ENCODE measurements at places on chromosomes 2 and 18.

DNA sequence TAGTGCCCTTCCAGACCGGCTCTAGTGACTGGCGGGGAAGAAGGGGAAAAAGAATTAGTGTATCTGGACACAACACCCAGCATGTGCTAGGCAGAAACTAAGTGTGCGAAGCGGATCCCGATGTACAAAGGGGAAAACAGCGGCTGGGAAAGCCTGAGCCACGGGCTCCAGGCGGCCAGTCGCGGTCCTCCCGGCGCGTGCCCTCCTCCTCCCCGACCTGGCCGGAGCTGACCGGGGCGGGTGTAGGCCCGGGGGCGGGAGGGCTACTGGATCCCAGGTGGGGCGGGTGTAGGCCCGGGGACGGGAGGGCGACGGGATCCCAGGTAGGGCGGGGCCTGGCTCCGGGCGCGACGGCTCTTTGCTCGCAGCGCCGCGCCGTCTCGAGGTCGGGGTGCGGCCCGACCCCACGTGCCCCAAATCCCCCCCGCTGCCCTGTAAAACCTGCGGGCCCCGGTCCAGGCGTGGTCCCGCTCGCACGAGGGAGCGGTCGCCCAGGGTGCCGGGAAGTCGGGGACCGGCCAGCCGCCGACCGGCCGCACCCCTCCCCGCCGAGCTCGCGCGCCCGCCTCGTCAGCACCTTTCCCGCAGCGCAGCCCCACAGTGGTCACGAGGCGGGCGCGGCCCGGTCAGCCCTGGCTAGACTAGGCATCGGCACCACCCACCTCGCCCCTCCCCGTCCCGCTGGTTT is 48.8 kb downstream of the C2orf42 start:
- no peak for DNase-seq

- no peak for DNase-seq
Measured at GRCh38 chr2:26924731-26925099, 45.7 kb upstream of the MAPRE3 start.

DNA sequence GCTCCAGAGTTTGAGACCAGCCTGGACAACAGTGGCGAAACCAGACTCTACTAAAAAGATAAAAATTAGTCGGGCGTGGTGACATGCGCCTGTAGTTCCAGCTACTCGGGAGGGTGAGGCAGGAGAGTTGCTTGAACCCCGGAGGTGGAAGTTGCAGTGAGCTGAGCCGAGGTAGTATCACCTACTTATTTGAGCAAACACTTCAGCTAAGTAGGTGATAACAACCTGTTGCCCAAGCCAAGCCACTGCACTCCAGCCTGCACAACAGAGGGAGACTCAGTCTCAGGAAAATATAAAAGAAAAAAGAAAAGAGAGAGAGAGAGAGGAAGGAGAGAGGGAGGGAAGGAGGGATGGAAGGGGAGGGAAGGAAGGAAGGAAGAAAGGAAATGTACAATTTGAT is 21.3 kb downstream of the FER1L5 start:
- DNase-seq: no peak

DNA sequence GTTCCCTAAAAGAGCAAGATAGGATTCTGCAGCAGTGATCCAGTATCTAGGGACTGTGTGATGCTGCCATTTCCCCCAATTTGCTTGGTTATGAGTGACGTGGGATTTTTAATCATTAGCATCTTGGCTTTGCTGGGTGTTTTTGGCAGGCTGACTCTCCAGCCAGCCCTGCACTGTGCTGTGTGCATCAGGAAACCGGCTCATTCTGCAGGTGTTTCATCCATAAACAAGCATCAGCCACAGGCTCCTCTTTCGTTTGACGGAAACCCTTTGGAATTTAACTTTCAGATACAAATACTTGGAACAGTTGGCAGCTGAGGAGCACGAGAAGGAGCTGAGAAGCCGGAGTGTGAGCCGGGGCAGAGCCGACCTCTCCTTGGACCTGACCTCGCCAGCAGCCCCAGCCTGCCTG is 135.9 kb downstream of the TPGS2 start:
- no peak for DNase-seq

- DNase-seq: no peak
Measured at GRCh38 chr2:98726735-98727368, 4.1 kb downstream of the MGAT4A start.

- DNase-seq: peak; percentile 30
Measured at GRCh38 chr18:79246309-79247108, 149.2 kb upstream of the NFATC1 start.

- DNase-seq: no peak
Measured at GRCh38 chr2:65331336-65332025, 100.9 kb downstream of the SPRED2 start.
